Dermis microvascular lymphatic vessel endothelial cell (primary cell): ENCODE measurements at places on chromosomes 5 and 9. TPM values are rescaled to one million over a fixed set of nuclear protein-coding genes. Genes with fewer than 3 reads are reported as not detected.

SAXO1 gene
- total RNA-seq = not detected in 2 replicates

SPEF2 gene
- 0.13 and 0.76 TPM in 2 replicates for total RNA-seq

PCDH12 gene
- total RNA-seq = 22.9 and 29.7 TPM in 2 replicates

FBP2 gene
- not detected in 2 replicates for total RNA-seq

ITGA1 gene
- total RNA-seq = 61.1 and 176 TPM in 2 replicates

SLC6A19 gene
- not detected in 2 replicates for total RNA-seq

TMEM174 gene
- total RNA-seq = not detected in 2 replicates

MEIKIN gene
- not detected in 2 replicates for total RNA-seq

GRCh38 chr5:57082441-57083067 lies 91.3 kb upstream of the GPBP1 start:
- peak; percentile 30 for DNase-seq

DNA sequence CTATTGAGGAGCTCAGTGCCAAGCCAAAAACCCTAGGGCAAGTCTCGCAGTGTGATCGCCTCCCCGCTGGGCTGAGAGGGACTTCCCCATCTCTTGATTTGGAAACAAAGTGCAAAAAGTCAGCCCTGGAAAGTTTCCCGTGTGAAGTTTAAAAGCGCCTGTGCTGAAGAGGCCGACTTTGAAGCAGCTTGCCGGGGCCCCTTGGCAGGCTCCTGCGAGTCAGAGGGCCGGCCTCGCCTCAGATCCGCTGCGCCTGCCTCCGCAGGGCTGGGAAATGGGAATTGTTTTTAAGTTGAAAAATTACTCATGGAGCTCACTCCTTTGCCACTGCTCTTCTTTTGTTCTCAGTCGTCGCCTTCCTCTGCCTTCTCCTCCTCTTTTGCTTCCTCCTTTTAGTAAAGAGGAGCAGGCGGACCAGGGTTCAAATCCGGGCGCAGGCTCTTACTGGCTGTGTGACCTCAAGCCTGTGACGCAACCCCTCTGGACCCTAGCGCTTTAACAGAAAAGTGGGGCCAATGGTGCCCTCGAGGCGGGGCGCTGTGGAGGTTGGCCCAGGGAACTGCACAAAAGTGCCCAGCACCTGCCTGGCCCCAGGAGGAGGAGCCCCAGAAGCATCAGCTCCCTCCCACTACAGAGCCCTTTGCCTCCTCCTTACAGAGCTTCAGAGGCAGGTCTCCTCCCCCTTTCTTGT lies 14.7 kb upstream of the LHX2 start:
- DNase-seq = no peak

GRCh38 chr5:154642499-154643245 lies 112.5 kb upstream of the LARP1 start:
- no peak for DNase-seq

GRCh38 chr9:121439711-121440664 lies 59.7 kb downstream of the GGTA1 start:
- DNase-seq = no peak
